AG09319 (cell line): ENCODE measurements at places on chromosomes 16 and 17.

DNA sequence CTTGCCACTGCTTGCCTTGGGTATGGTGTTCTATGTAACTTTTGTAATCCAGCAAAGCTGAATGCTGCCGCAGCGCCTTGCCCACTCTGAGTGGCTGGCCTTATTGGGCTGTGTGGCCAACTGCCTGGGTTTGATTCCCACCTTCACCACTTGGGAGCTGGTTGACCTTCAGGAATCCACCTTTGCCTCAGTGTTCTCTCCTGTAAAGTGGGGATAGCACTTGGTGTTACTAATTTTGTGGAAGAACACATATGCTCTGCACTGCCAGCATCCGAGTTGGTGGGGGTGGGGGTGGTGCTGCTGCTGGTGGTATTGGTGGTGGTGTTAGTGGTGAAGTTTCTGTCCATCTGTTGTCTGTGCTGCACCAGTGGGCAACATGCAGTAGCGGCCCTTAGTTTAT, 32.8 kb downstream of the AKAP1 start:
- DNase-seq = no peak

GRCh38 chr16:74297145-74297665, 591 bp downstream of the PSMD7 start:
- no peak for DNase-seq

DNA sequence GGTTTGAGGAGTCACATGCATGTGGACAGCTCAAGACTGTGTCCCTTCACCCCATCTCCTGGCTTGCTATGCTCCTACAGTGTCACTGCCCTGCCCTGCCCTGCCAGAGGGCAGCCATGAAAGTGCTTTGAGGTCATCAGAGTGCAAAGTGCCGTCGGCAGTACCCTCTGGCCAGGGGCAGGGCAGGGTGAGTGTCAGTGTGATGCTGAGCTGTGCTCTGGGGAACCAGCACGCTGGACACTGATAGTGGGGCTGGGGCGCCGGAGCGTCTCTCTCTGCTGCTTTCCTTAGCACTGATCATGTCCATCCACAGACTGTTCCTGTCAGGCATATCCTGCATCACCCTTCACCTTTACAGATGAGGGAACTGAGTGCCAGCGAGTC, 1.6 kb upstream of the SPATA32 start:
- DNase-seq = no peak

DNA sequence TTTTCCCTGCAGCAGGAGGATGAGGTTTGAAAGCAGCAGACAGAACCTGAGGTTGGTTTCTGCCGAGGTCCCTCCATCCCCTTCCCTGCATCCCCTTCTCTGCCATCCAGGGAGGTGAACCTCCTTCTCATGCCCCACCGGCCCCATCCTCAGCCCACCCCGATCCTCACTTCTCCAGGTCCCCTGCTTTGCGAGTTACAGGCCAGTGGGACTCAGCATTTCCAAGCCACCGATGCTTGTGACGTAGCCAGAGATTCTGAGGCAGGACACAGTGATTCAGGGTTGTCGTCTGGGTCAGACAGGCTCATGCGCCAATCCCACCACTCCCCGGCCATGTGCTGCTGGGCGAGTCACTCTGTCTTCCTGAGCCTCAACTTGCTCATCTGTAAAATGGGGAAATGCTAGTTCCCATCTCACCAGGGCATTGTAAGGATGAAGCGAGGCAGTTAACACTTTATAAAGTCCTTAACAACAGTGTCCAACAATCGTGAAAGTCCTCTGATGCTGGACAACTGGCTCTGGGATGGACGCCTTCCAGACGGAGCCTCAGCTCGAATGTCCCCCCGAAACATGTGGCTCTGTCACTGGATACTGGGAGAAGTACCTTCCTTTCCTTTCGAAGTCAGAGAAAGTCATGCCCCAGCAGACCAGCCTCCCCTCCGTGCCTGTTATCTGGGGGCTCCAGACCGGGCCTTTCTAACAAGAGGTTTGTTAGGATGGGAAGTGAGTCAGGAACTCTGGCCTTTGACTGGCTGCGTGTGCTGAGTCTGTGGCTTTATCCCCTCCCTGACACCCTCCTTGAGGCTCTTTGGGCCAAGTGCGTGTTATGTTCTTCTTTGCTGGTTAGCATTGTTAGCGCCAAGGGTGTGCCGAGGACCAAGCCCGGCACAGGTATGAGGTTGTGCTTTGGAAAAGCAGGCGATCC, 21.9 kb downstream of the SEC14L5 start:
- DNase-seq = no peak

DNA sequence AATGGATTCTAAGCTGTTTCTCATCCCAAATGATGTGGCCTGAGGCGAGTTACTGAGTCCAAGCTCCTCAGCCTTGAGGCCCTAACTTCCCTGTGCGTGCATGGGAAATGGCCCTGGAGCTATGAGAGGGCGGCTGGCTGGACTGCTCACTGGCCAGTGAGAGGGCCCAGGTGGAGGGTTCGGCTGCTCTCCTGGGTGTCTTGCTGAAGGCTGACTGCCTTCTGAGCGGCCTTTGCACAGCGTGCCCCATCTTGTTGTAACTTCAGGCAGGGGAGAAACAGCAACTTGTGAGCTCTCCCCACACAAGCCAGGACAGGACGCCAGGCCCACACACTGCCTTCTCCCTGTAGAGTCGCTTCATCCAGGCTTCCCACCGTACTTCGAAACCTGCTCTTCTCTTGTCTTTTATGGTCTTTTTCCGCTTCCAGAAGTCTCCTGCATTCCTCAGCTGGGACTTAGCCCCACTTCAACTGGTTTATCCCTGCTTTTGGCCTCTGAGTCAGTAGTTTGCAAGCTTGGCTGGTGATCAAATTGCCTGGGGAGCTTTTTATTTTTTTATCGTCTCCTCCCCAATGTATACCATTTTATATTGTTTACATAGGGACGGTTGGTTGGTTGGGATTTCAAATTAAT, 13.3 kb downstream of the CDH3 start:
- peak; percentile 16 for DNase-seq

GRCh38 chr16:730666-731509, 4.0 kb downstream of the HAGHL start:
- no peak for DNase-seq

- DNase-seq = no peak
Observed at GRCh38 chr17:45232514-45233422, 11.1 kb downstream of the FMNL1 start.

DNA sequence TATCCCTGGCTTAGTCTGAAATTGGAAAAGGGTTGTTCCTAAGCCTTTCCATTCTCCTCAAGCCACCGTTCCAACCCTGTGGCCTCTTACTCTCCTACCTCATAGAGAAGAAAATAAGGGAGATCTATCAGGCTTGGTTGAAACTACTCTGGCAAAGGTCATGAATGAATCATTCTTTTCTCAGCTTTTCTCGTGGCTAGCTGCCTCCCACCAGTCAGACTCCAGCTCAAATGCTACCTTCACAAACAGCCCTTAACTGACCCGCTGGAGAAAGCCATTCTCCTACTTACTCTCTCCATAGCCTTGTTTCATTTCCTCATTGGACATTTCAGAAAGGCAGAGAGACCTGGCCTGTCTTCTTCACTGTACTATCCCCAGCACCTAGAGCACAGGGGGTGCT, 8.9 kb downstream of the MYH10 start:
- no peak for DNase-seq

- DNase-seq = no peak
Observed at GRCh38 chr16:57723170-57723569, 12.4 kb upstream of the KATNB1 start.

DNA sequence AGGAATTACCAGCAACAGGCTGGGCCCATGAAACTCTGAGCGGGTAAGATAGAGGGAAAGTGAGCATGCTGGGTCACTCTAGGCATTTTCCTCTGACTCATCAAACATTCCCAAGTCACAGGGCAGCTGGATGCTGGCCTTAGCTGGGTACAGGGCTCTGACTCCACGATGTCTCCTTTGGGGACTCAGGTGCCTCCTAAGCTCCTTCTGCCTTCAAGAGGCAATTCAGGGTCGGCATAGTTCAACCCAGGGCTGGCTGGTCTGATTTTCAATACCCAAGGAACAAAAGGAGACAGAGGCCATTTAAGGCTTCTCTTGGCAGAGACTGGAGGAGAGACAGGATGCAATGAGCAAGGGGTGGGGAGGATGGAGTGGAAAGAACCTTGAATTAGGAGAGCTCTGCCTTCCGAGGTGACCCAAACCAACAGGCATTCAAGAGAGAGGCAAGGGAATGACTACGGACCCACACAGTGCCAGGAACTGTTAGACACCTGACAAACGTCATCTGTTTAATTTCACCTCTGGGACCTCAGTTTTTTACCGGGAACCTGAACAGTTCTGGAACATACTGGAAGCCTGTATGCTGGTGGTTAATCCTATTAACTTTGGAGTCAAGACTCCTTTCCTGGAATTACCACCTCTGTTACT, 910 bp downstream of the WBP2 start:
- DNase-seq = no peak
